Effector CD4-positive, alpha-beta T cell (primary cell): ENCODE measurements at places on chromosomes 12 and 14.

GRCh38 chr14:34628681-34629135 is 1.2 kb downstream of the SNX6 start:
- DNase-seq, result peak; percentile 3

GRCh38 chr12:56129206-56129941 is 1.3 kb downstream of the ESYT1 start:
- peak; percentile 63 for DNase-seq

DNA sequence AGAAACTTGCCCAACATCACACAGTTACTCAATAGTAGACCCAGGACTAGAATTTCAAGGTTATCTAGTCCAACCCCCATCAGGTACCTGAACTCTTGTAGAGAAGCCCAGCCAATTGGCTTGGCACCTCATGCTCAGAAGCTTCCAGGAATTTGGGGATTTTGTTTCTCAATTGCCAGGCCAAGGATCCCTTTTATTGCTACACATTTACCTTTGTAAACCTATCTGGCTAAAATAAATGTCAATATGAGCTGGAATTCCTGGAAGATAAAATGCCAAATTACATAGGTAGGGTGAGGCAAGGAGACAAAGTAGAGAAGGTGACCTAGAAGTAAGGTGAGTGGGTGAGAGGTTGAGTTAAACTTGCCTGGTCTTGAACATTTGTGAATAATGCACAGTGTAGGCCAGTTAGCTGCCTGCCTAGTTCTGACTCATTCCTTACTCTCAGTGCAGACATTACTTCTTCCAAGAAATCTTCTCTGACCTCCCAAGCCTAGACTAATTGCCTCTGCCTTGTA is 36.3 kb downstream of the SDR9C7 start:
- no peak for DNase-seq

- peak; percentile 51 for DNase-seq
These were observed 2.7 kb upstream of the GALNT6 start for GRCh38 chr12:51393676-51394545.

GRCh38 chr14:51644217-51644933 is 7.3 kb upstream of the FRMD6 start:
- no peak for DNase-seq

DNA sequence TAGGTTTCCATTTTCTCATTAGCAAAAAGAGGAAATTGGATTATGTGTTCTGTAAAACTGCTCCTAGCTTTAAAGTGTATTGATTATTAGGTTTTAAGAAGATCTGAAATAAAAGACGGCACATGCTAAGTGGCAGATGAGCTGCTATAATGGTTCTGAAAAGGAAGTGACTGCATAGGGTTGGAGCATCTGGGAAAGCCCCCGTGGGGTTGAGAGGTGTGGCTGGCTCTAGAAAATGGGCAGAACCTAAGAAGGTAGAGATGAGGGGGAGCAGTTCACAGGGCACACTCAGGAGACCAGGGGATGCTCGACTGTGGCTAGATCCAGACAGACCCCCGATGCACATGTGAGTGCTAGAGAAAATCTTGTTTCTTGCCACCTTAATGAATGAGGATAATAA is 1.9 kb downstream of the IFNG-AS1 start:
- DNase-seq, result peak; percentile 3

DNA sequence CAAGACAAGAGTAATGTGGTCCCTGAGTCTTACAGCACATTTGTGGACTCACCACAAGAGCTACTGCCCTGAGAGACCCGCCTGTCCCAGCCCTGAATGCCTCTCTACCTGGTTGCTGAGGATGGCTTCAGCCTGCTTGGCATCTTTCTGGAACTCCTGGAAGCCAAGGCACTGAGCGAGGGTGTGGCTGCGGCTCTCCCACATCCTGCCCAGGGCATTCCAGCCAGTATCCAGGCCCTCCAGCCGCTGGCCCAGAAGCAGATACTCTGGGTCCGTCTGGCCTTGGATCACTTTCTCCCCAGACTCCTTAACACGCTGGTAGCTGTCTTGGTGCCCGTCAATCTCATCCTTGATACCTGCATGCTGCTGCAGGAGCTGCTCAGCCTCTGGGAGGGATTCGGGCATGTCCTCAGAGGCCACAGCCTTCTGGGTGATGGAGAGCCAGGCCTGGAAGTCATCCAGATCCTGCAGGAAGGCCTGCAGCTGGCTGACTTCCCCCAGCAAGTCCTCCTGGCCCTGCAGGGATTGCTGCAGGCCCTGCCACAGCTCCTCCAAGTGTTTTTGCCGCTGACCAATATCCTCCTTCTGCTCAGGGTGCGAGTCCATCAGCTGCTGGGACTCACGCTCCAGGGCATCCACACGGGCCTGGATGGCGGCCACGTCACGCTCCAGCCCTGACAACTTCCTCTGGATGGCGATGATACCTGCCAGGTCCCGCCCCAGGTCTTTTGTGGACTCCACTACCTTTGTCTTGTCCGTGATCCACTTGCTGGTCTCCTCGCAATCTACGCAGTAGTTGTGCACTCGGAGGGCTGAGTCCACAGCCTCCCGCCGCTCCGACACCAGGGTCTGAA is 82.3 kb downstream of the PLEKHG3 start:
- DNase-seq, result no peak

- DNase-seq, result no peak
These were observed 6.8 kb upstream of the UNC119B start for GRCh38 chr12:120703311-120703942.

GRCh38 chr12:90174956-90175355 is 466.3 kb upstream of the ATP2B1 start:
- no peak for DNase-seq

DNA sequence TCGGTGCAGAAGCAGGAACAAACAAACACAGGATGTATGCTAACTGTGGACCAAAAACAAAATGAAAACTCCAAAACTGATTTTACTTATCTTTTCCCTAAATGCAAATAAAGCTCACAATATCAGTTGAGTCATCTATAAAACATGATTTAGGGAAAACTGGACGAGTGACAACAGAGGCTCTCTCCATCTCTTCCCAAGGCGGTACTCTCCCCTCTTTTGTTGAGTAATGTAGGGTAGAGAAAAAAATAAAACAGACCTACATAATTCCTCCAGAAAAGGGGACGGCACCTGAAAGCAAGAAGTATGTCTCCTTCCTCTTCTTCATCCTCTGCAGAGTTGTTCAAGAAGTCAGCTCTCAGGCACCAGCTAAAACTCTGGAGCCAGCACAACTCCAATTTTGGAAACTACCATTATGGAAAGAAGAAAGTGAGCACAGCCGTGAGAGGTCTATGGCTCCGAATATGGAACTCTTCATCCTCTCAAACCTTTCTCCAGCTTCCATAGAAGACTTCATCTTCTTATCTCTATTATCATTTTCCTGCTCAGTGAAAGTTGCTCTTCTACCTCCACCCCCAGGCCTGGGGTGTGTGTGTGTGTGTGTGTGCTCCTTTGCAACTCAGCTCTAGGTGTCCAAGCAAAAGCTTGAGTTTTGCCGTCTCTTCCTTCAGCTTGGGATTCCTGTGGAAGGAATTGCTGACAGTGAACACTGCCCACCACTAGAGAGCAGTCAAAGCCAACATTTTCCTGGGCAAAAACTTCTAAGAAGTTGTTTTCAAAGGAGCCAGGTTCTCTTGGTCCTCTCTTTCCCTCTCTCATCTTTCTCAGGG is 155.4 kb downstream of the DIO2 start:
- no peak for DNase-seq

DNA sequence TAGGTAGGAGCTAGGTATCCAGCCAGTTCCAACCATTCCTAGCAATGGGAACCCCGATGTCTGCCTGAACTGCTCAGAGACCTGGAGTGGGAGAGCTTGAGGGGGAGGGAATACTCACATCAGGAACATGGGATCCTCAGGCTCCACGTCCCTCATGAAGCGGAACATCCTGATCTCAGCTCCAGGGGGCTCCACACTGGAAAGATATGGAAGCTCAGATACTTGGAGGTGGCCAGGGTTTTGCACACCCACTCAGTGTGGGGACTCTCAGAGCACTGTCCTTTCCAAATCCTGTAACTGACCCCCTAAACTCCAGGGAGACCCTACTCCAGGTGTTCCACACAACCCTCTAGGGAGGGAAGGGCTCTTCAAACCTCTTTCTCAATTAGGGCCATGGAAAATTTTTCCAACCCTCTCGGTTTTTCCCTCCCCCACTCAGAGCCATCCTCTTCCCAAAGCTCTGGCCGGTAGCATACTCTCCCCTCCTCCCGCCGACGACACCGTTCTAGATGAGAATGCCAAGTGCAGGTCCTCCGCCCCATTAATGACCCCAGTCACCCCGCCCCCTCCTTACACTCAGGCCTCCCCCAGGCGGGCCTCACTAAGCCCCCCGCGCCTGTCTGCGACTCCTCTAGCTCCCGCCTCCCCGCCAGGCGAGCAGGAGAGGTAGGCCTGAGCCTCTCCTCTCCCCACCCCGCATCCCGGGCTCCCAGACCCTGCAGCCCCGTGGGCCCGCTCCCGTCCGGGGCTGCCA is 597 bp downstream of the MLF2 start:
- peak; percentile 18 for DNase-seq

- DNase-seq, result no peak
These were observed 41.1 kb downstream of the YAF2 start for GRCh38 chr12:42196723-42197603.

GRCh38 chr12:75525263-75525662 is 13.9 kb upstream of the KRR1 start:
- DNase-seq, result no peak

DNA sequence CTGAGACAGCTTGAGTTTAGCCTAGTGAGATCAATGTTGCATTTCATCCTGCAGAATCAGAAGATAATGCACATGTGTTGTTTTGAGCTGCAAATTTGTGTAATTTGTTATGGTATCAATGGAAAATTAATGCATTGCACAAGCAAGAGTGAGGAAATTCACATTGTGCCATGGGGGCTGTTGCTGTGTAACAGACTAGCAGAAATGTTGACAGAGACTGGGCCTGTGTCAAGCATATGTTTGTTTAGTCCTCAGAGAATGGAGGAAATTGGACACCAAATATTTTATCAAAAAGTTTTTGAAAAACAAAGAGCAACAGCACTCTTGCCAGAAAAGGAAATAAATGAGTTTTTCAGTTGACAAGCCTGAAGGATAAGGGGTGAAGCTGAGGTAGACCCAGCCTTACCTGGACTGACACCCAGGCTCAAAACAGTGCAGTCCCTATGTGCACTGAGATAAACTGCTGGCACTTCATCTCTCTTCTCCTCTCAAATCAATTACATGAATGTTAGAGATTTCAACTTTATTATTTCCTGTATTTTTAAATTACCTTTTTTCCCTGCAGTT is 1150.0 kb downstream of the FSCB start:
- no peak for DNase-seq

DNA sequence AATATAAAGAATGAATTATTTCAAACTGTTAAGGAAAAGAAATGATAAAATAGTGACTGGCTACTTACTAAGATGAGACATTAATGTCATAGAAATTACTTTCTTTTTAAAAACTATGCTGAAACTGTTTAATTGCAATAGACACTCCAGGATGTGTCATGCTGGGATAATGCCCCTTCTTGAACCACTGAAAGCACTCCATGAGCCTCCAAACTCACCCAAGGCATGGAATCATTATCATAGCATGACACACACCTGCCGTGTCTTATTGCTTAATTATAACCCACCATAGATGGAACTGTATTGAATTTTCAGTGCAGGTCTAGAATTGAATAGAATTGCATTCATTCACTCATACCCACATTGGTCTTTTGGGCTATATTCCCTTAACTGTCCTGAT is 4.3 kb downstream of the MBIP start:
- no peak for DNase-seq

GRCh38 chr14:105108516-105108864 is 43.3 kb upstream of the GPR132 start:
- no peak for DNase-seq

GRCh38 chr12:88810806-88811205 is 230.5 kb upstream of the KITLG start:
- DNase-seq, result no peak

- no peak for DNase-seq
These were observed 5.1 kb downstream of the MIPOL1 start for GRCh38 chr14:37202812-37203211.

GRCh38 chr12:55728186-55728938 is 447 bp downstream of the CD63 start:
- no peak for DNase-seq

DNA sequence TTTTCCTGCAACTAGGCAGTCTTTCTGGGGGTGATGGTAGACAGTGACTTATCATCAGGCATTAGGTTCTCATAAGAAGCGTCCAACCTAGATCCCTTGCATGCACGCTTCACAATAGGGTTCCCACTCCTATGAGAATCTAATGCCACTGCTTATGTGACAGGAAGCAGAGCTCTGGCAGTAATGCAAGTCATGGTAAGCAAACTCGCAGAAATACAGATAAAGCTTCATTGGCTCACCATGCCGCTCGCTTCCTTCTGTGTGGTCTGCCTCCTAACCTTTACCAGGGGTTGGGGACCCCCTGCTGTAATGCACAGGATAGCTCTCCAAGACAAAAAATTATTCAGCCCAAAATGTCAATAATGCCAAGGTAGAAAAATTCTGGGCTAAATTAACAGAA is 864.2 kb downstream of the TRHDE start:
- DNase-seq, result no peak

DNA sequence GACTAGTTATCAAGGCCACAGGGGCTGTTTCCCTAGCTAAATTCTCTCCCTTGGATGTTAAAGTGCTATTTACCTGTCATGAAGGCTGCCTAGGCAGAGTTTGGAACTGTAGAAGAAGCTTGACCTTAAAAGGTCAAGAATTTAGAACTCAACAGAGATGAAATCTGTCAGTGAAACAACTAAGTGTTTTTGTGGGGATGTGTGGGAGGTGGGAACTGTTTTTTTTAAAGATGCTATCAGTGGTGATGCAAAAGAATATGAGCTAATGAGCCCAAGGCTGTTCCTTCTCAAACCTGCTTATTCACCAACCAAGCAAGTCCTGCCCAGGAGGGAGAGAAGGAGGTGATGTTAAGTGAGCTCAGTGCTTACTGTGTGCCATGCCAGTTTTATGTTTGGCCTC is 40.8 kb upstream of the POC1B start:
- DNase-seq, result no peak

DNA sequence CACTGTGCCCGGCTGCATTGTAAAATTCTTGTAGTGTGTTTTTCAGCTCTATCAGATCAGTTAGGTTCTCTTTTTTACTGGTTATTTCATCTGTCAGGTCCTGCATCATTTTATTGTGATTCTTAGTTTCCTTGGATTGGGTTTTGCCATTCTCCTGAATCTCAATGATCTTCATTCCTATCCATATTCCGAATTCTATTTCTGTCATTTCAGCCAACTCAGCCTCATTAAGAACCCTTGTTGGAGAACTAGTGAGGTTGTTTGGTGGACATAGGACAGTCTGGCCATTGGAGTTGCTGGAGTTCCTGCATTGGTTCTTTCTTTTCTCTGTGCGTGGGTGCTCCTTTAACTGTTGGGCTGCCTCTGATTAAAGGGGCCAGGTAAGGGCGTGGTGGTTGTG is 5.6 kb upstream of the C1S start:
- no peak for DNase-seq

GRCh38 chr12:124094188-124094587 is 121.2 kb downstream of the ZNF664 start:
- DNase-seq, result no peak

DNA sequence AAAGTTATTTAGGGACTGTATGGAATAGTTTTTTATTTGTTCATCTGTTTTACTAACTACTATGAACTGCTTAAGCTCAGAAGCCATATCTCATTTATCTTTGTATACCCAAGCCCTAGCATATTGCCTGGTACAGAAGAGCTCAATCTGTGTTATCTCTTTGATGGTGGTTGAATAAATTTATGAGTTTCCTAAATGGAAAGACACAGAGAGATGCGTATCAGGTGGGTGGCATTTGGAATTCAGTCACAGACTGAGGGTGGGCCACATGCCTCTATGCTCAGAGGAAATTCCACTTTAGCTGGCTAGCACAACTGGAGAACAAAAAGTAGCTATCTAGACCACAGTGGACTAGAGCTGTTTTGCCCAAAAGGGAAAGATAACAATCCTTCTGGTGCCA is 145.5 kb downstream of the SLC6A15 start:
- DNase-seq, result no peak
